ENCODE measurements at places on chromosomes 16 and 17. TPM values are rescaled to one million over a fixed set of nuclear protein-coding genes. Genes with fewer than 3 reads are reported as not detected.

Gene G6PC1
- not detected for polyA plus RNA-seq

DNA sequence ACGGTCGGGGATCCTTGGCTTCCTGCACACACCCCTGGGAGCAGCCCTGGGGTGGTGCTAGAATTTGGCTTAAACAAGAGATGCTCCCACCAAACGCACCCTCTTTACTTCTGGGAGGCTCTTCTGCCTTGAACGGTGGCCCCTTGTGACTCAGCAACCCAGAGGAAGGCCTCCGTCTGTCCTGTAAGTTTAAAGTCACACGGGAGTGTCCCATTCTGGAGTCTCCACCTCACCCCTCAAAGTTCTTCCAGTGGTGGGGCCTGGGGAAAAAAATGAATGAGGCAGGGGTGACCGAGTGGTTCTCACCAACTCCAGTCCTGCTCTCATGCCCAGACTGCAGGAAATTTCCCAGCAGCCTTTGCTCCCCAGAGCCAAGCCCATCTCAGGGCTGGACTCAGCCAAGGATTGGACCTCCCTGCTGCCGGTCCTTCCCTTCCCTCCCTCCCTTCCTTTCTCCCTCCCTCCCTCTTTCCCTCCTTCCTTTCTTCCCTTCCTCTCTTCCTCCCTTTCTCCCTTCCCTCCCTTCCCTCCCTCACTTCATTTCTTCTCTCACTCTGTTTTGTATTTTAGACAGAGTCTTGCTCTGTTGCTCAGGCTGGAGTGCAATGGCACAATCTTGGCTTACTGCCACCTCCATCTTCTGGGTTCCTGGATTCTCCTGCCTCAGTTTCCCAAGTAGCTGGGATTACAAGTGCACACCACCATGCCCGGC is 11.4 kb downstream of the ITGAD start:
- DNase-seq: no peak

DNA sequence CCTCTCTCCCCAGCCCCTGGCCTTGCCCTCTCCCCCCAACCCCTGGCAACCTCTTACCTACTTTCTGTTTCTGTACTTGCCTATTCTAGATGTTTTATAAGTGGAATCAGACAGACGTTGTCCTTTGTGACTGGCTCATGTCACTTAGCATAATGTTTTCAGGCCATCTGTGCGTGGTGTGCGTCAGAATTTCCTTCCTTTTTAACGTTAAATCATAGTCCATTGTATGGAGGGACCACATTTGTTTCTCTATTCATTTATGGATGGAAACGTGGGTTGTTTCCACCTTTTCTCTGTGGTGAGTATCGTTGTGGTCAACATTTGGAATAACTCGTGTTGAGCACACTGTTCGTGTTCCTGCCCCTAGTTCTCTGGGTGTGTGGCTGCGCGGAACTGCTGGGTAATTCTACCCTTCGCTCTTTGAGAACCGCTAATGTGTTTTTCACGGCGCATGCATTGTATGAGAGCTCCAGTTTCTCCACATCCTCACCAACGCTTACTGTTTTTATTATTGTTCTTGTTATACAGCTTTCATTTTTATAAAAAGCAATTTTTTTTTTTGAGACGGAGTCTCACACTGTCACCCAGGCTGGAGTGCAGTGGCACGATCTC is 26.3 kb downstream of the ACTG1 start:
- DNase-seq: no peak

Gene VASN
- polyA plus RNA-seq: 11.4 TPM

- peak; percentile 75 for DNase-seq
Measured at GRCh38 chr16:14405611-14406537, 224.2 kb downstream of the PARN start.

GRCh38 chr17:7403977-7404736 is at the start of gene TMEM256:
TSS of gene TMEM256 (minus strand) at chr17:7404097. CDS start at chr17:7404084, 13 bp downstream.
- peak; percentile 93 for DNase-seq

Gene KRTAP16-1
- not detected for polyA plus RNA-seq

DNA sequence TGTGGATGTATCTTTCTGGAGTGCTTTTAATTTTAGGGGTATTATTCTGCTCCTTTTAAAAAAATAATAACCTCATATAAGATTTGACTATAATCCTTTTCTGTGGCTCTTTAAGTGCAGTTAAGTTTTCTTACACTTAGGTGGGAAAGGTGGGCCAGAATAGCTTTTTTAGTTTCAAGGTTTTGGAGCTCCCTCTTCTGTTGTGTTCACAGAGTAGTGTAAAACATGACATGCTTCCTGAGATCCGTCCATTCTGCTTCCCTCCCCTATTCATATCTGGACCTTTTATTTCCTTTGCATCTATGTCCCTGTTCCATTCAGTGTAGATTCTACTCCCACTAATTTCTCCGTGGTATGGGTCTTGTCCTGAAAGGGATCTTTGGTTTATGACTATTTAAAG is 12.8 kb downstream of the LRRC36 start:
- no peak for DNase-seq

- DNase-seq: no peak
Measured at GRCh38 chr16:59719121-59719520, 985.0 kb upstream of the GOT2 start.

GRCh38 chr16:58492066-58492465 is 7.9 kb upstream of the NDRG4 start:
- DNase-seq: no peak

DNA sequence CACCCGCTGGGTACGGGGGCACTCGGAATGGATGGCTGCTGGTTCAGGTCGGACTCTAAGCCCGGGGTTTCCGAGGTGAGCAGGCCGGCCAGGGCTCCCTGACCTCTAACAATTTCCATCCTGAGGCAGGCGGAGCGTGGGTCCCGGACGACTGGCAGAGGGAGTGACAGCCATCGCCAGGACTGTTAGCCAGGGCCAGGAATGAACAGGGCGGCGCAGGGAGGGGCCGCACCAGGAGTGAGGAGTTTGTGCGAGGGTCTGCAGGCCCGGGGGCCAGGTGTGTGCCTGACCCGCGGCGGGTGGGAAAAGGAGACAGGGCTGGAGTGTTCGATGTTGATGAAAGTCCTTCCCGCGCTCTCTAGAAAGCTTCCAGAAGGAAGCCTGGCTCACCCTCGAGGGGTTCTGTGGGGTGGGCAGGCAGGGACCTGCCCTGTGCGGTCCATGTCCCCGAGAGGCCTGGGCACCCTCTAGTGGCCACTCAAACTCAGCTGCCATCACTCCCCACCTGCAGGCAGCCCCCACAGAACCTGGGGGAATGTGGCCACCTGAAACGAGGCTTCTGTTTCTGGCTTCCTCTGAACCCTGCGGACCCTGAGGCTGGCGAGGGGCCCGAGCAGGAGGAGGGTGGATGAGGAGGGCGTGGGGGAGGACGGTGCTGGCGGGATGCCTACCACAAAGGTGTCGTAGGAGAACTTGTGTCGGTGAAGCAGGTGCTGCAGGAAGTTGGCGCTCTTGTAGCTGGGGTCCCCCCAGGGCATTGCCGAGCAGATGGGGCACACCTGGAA is 8.2 kb downstream of the RNF166 start:
- no peak for DNase-seq

DNA sequence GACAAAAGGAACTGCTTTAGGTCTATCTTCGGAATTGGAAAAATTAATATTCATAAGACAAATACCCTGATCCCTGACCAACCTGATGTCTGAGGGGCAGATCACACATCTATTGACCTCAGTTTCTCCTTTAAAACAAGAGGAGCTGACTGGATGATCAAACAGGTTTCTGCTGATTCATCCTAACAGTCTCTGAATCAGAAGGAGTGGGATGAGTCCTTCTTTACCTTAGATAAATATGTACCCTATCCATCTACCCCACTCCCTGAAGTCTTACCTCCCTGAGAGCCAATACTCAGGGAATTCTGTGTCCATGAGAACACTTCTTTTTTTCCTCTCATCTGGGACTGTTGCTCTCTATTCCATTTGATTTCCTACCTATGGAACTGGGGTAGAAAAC is 80.3 kb upstream of the CRHR1 start:
- DNase-seq: no peak

DNA sequence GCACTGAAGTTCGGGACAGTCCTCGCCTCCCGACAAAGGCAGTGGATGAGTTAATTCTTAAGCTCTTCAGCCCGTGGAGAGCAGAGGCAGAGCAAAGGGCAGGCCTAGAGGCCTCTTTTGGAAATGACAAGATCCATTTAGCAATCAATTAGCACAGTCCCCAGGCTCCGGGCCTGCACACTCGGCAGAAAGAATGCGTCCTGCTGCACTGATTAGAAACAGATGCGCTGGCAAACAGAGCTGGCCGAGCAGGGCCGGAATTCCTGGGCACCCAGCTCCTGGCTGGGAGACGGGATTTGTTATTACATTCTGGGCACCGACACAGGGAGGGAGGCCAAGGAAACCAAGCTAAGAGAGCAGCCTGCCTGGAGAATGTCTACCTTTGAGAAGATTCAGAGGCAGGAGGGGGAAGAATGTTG is 162.9 kb downstream of the COPRS start:
- peak; percentile 90 for DNase-seq

DNA sequence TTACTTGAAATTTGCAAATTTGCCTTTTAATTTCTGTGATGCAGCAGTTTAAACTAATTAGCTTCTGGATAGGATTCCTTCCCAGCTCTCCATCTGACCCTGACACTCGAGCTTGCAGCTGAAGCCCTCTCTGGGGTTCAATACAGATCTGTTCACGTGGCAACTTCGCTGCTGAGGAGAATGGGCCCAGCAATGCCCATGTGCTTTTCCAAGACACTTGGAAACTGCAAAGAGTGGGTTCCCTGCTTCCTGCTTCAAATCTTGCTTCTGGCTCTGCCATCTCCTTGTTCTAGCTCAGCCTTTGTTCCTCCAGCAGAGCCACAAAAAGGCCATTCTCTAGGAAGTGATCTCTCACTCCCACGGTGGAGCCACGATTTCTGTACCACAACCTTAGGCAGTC is 50.0 kb upstream of the IRX6 start:
- DNase-seq: no peak

GRCh38 chr17:73750975-73751374 is 106.7 kb upstream of the SDK2 start:
- peak; percentile 85 for DNase-seq

DNA sequence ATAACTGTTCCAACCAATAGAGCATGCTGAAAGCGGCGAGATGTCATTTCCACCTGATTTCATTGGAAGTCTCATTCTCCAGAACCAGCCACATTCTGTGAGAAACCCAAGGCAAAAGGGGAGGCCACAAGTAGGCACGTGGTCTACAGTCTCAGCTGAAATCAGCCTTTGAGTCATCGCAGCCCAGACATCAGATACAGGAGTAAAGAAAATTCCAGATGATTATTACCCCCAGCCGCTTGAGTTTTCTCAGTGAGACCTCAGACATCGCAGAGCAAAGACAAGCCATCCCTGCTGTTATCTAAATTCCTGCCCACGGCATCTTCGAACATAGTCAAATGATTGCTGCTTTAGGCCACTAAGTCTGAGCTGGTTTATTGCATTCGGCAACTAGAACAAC is 23.1 kb downstream of the STAT3 start:
- DNase-seq: no peak

- DNase-seq: no peak
Measured at GRCh38 chr16:2237102-2237482, 848 bp downstream of the DNASE1L2 start.

Gene CD300C
- polyA plus RNA-seq: not detected

Gene IRX3
- 4.1 TPM for polyA plus RNA-seq

Gene TBC1D3
- polyA plus RNA-seq: not detected

Gene GRAPL
- polyA plus RNA-seq: not detected

DNA sequence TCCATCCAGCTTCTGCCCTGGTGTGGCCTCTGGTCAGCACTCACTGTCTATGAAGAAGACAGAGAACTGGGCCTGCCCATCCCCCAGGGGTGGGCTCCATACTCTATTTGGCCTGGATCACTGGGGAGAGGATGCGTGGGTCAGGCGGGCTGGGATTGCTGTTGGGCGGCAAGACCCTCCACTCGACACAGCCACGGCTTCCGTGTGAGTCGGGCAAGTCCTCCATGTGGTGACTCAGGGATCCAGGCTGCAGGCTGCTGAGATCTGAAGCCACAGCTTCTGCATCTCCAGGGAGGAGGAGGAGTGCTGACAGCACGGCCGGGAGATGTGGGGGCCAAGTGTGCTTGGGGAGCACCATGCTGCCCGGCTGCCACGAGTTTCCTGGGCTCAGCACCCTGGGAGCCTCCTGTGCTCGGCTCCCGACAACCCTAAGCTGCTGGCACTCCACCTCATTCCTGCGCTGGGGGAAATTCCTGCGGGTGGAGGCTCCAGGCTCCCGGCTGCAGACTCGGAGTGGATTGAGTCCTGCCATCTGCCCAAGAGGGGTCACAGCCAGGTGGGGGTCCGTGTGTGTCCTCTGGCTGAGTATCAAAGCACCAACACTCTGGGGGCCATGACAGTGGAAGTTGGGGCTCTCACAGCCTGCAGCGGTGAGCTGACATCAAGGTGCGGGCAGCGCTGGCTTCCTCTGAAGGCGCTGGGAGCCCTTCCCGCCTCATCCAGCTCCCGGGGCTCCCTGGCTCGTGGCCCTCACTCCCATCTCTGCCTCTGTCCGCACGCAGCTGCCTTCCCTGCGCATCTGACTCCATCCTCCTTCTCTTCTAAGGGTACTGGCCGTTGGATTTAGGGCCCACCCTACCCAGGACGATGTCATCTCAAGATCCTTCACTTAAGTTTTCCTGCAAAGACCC is 24.4 kb upstream of the CBFA2T3 start:
- no peak for DNase-seq

DNA sequence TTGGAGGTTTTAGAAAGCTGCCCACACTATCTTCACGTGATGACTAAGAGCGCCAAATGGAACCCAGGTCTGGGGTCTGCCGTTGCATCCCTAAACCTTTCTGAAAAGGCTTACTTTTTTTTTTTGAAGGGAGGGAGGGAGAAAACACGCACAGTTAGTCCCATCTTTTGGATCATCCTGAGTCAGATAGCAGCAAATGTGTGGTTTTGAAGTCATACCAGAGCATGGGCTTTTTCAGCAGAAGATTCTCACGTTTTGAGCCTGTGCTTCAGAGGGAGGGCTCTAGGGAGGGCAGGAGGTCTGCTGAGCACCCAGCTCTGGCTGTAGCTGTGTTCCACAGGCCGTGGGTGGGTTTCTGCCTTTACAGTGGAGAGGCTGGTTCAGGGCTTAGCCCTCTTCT is 194.7 kb downstream of the SNX29 start:
- no peak for DNase-seq

DNA sequence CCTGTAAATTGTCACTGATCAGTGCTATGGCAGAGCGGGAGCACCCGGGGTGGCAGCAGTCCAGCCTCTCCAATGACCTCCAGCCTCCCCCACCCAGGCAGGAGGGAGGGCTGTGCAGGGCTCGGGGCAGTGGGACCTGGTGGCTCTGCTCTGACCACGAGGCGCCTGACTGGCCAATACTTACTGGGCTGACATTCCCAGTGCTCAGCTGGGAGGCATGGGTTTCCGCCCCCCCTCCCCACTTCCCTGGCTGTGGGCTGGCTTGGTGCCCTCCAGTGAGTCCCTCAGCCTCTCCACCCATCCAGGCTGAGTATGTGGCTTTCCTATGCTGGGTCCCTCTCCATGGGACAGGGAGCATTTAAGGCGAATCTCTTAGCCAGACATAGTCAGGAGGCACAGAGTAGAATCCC is 2.7 kb downstream of the SOCS3 start:
- DNase-seq: peak; percentile 72

Gene SALL1
- not detected for polyA plus RNA-seq

GRCh38 chr16:20485408-20485807 is 34.1 kb downstream of the ACSM2A start:
- no peak for DNase-seq

Gene SYCE1L
- polyA plus RNA-seq: 3.5 TPM

GRCh38 chr16:66996324-66996982 is 8.1 kb downstream of the CES4A start:
- no peak for DNase-seq

Gene NAT9
- 117 TPM for polyA plus RNA-seq
